ENCODE measurements at places on chromosomes 5 and 9. TPM values are rescaled to one million over a fixed set of nuclear protein-coding genes. Genes with fewer than 3 reads are reported as not detected.

Gene LCN9
- total RNA-seq = not detected

Gene MAP1B
- total RNA-seq = 134 TPM

Gene CD14
- 3.2 TPM for total RNA-seq

Gene FUT7
- not detected for total RNA-seq

Gene PLAC8L1
- not detected for total RNA-seq

Gene PDE6A
- total RNA-seq = 0.05 TPM

Gene PCDHB2
- total RNA-seq = 0.88 TPM

Gene PCDHB5
- 1.7 TPM for total RNA-seq

Gene SPINK7
- total RNA-seq = not detected

DNA sequence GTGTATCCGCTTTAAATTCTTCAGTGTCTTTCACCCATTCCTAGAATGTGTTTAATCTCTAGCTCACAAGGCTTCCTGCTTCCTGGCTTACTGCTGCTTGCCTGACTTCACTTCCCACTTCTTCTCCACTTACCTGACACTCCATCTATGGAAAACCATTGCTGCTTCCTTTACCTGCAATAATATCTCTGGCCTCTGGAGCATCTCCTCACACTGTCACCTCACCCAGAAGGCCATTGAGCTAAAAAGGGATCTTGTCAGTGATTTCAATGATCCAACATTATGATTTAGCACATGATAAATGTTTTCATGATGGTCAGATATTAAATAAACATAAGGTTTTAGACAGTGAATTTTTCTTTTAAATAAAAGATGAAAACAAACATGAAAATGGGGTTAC lies 281.1 kb downstream of the MRPS30 start:
- DNase-seq = no peak

DNA sequence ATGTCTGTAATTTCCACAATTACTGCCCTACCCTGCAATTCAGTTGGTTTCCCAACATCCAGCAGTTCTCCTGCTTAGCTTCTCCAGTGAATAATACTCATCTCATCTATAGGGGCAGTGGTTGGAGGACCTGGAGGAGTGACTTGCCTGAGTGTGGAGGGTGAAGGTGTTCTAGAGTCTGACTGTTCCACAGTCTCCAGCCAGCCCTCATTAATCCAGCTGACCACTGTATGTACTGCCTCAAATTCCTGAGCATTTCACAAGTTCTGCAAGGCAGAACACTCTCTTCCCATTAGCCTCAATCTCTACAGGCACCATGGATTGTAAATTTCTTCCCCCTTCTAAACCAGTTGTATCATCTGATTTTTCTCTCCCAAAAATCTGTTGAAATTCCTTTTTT lies 147.4 kb upstream of the NFIL3 start:
- no peak for DNase-seq

GRCh38 chr5:142322747-142323479 lies 1.9 kb downstream of the SPRY4 start:
- DNase-seq = peak; percentile 61

- no peak for DNase-seq
Measured at GRCh38 chr5:124025306-124025845, 513.4 kb downstream of the CSNK1G3 start.

- DNase-seq = no peak
Measured at GRCh38 chr5:170362656-170363055, 26.5 kb downstream of the KCNMB1 start.

- peak; percentile 48 for DNase-seq
Measured at GRCh38 chr5:115977988-115978387, 15.7 kb downstream of the LVRN start.

DNA sequence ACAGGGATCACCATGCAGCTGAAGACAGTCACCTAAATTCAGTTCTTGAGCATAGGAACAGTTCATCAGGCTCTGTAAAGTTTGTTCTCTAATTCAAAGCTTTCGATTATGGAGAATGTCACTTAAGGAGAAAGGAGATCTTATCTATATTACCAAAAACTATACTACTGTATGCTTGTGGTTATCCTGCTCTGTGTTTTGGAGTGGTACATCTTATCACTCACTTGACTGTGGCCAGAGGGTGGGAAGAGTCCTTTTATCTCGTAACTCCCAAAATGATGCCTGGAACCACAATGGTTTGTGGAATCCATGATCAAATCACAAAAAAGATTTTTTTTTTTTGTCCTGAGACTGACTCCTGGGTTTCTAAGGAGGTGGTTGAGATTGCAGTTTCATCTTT lies 230.7 kb downstream of the COMMD10 start:
- DNase-seq = no peak

DNA sequence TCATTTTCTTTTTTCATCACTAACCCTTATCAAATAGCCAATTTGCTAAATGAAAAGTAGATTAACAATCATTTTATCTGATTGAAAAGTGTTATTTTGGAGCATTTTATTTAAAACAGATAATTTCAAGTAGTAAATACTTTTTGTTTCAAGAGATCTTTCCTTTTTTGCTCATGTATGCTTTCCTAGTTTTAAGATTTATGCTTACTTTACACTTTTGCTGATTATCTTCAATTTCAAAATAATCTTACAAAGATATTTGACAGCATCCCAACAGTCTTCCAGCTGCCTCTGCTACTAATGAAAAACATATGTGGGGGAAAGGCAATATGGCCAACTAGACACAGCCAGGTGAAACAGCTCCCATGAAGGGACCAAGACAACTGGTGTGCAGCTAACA lies 1027.3 kb upstream of the CDH9 start:
- no peak for DNase-seq

Measured in dermis blood vessel endothelial cell (primary cell).